Activated CD4-positive, alpha-beta T cell treated with anti-CD3 and anti-CD28 coated beads, Interleukin-2, amount 10 ng/mL, durations not matched to agents 7 days and 5 days (primary cell): ENCODE measurements at places on chromosomes 7 and 10. TPM values are rescaled to one million over a fixed set of nuclear protein-coding genes. Genes with fewer than 3 reads are reported as not detected.

- no peaks in the 10 kb centered on the region for H3K27me3 ChIP-seq
- no peak for DNase-seq
- H3K4me3 ChIP-seq = no peak overlapping the region
- H3K4me1 ChIP-seq = peaks cover 11% of the 10 kb centered on the region
- H3K27ac ChIP-seq = no peak overlapping the region
- H3K36me3 ChIP-seq = peaks cover 8% of the 10 kb centered on the region
Observed at GRCh38 chr7:149140831-149141230, 6.4 kb upstream of the ZNF398 start.

GRCh38 chr7:3688842-3689241 is 387.8 kb downstream of the SDK1 start:
- H3K27me3 ChIP-seq = no peaks in the 10 kb centered on the region
- H3K4me1 ChIP-seq = no peaks in the 10 kb centered on the region
- no peak for DNase-seq
- H3K4me3 ChIP-seq = no peak overlapping the region
- H3K27ac ChIP-seq = no peak overlapping the region

SPDYE9 gene
- not detected for total RNA-seq

LIPJ gene
- total RNA-seq = not detected

ZPBP gene
- total RNA-seq = not detected
